ENCODE measurements at places on chromosomes 6 and 20. TPM values are rescaled to one million over a fixed set of nuclear protein-coding genes. Genes with fewer than 3 reads are reported as not detected.

Gene LAMA5
- 155 TPM for polyA plus RNA-seq

Gene PRND
- polyA plus RNA-seq = 0.14 TPM

Gene ASXL1
- 40.0 TPM for polyA plus RNA-seq

Gene SAMD3
- polyA plus RNA-seq = 9.6 TPM

Gene SLC29A1
- 17.9 TPM for polyA plus RNA-seq
